ENCODE measurements at places on chromosomes 2 and 18.

DNA sequence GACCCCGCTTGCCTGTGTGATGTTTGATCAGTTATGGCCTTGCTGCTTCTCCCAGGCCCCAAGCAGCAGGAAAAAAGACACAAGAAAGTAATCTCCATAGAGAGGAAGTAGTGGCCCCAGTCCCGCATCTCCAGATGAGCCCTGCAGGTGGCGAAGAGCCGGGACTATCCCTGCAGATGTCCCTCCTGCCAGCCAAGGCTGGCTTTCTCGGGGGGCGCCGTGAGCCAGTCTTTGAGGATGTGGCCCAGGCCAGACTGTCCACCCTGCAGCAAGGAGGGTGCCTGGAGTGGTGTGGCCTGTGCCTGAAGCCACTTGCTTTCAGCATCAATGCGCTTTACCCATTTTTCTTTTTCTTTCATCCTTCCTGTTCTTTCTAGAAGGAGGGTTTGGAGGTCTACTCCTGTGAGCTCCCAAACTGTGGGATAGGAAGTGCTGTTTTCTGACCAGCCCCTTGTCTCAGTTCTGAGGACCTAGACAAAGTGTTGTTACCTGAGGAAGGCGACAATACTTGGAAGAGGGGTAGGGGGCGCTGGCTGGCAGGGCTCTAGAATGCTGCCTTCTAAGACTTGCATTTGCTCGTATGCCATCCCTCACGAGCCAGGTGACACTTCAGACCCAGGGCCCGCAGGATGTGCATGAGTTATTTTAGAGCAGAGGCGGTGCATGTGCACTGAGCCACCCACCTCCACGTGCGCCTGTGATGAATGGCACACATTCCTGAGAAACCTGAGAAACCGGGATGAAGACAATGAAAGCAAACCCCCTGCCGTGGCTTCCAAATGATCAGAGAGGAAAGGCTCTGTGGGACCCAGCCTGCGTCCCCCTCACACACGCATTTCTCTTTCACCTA, 255.8 kb downstream of the FBXO15 start:
- no peak for DNase-seq

DNA sequence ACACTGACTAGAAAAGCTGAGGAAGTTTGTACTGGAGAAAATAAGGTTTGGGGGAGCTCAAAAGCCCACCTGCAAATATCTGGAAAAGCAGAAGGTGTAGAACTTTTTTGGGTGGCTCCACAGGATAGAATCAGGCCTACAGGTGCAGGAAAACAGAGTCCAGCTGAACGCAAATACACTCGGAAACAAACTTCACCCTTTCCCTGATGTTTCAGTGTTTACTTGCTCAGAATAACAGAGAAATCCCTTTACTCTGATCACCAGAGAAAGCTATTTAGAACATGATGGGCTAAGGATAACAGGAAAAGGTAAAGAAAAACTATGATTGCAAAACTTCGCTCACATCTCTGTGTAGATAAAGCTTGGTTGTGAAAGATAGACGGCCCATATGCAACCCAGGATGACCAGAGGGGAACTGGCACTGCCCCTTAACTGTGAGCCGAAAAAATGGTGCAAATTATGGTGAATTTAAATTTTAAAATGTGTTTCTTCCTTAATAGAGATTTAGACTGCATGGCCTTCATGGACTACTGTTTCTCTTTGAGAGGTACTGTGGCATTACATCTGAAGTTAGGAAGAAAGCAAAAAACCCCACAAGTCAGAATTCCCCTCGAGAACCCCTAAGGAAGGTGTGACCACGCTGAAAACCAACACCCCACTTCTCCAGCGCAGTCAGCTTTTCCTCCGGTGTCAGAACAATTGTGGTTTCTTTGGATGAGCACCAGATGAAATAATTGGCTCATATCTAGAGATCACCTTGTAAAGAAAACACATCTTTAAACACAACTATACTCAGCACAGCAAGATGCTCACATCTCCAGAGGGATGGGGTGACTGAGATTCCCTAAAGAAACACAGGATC, 84.5 kb upstream of the TMEM247 start:
- no peak for DNase-seq

- no peak for DNase-seq
Measured at GRCh38 chr2:52107124-52107523, 1075.2 kb upstream of the NRXN1 start.

- DNase-seq: no peak
Measured at GRCh38 chr2:129334128-129334527, 645.3 kb upstream of the RAB6C start.

DNA sequence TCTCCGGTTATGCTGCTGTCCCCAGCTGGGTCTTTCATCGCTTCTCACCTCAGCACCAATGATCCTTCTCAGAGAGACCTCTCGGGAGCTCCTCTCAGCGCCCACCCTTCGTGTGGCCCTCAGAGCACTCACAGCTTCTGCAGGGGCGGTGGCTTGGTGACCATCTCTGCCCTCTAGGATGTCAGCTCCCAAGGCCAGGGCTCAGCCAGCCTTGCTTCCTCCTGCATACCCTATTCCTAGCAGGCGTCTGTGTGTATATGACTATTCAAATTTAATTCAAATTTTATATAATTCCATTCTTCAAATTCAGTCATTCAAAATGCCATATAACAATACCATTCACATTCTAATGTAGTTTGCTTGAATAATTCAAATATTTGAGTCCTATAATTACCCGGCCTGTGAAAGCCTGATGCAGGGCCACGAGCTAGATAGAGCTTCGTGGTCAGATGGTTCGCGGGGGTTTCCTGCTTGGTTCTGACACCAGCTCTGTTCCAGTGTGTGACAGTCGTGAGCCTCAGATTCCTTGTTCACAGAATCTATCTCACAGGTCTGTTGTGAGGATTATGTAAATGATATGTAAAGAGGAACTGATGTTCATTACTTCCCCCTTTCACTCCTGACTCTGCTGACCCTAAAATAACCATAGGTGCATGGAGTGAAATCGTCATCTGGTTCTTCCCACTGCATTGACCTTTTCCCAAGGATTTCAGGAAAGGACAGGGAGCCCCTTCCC, 94.0 kb upstream of the CNGA3 start:
- DNase-seq: no peak

DNA sequence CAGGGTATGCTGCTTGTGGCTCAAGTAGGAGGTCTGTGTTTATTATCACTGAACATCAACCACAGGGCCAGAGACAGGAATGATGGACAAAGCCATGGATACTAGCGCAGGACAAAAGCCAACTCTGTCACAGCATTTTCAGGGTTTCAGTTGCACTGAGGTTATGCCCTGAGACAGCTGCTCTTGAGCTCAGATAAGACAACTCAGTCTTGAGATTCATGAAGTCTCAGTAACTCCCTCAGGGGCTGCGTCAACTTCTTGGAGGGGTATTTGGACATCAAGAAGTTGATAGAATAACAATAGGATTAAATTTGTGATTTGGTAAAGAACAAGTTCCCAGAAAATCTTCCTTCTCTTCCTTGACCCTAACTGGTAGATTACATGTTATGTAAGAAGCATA, 287.0 kb upstream of the SLC14A2 start:
- DNase-seq: no peak

DNA sequence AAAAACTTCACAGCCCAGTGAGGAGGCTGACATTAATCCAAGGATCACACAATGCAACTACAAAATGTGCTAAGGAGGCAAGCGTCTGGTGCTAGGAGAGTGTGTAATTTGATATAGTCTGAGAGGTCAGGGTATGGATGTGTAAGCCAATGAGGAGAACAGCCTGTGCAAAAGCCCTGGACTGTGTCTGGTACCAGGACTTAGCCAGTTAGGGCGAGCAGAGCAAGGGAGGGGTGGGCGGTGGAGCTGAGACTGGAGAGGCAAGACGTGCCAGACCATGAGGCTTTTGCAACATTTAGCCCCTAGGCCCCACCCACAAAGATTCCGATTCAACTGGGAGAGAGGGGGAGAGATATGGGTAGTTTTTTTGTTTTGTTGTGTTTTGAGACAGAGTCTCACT, 33.5 kb upstream of the SPRED2 start:
- no peak for DNase-seq

DNA sequence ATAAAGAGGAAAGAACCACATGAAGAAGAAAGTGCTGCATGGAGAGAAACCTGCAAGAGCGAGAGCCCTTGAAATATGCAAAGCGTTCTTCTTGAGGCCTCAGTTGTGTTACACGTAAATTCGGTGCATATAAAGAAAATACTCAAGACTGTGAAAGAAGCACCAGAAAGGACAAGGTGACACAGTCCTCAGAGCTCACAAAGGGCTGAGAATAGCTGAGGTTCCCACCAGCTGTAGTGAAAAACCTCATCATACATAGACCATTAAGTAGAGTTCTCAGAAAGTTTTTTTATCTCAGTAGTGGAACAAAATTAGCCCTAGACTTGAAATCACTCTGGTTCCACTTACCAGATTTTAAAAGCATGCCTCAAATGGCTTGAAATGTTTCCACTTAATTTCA, 980.7 kb upstream of the CRIM1 start:
- no peak for DNase-seq

DNA sequence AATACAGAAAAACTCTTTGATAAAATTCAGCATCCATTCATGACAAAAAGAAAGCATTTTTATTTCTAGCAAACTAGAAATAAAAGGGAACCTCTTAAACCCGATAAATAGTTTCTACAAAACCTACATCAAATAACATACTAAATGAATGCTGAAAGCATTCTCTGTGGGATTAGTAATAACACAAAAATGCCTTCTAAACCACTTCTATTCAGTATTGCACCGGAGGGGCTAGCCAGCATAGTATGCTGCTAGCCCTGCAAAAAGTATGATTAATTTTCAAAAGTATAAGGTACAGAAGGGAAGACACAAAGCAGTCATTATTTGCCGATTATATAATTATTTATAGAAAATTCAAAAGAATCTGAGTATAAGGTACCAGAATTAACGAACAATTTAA, 145.2 kb downstream of the DTNB start:
- no peak for DNase-seq

DNA sequence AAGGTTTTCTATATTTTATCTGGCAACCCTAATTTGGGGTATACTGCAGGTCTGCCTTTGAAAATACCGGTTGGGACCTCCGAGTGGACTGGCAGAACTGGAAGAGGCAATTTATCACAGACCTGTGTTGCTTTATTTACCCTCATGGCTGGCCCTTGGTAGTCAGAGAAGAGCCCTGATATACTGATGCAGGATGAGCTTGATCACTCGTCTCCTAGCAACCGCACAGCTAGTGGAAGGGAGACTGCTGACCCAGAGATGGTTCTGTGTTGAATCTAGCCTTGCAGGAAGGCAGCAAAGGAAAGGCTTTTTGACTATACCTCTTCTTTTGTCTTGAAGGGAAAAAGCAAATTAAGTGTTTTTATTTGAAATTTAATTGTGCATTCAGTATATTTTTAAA, 154.7 kb downstream of the EML6 start:
- DNase-seq: no peak

GRCh38 chr2:183112577-183112976, 11.7 kb upstream of the NUP35 start:
- DNase-seq: no peak

DNA sequence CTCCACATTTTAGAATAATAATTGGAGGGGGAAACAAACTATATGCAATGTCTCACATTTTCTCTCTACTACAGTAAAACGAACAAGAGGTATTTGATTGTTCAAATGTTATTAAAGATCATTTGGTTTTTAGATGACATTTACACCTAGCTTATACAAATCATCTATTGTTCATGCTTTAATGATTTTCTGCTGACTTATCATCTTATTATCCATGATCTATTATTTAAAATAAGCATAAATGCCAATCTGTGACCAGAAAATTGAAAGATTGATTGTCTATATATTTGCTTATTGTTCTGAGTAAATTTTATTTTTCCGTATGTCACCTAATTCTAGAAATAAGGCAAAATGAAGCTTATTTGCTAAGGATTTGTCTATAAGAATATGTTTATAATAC, 537.2 kb downstream of the KCNJ3 start:
- no peak for DNase-seq

- no peak for DNase-seq
Measured at GRCh38 chr2:191343796-191344338, 98.7 kb downstream of the MYO1B start.

DNA sequence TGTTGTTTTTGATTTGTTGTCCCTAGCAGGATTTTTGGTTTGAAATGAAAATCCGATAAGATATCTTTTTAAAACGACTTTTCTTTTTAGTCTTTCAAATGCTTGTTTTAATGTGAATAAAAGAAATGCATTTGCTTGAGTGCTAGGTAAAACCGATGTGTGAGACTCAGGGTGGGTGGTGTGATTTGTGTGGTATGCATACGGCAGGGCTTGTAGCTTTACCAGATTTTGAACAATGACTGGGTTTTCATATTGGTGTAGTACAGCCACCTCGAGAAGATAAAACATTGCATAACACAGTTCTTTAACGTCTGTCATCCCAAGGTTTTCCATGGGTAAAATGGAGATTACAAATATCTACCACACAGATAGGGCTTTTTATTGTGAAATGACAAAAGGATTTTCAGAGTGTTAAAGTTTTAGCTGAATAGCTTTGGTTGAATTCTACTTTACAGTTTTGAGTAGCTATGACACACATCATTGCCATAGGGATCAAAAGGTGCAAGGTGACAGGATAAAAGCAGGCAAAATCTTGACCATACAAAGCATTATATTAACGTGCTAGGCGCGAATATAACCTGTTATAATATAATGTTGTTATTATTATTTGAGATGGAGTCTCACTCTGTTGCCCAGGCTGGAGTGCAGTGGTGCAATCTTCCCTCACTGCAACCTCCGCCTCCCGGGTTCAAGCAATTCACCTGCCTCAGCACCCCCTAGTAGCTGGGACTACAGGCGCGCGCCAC, 824 bp upstream of the ZNF638 start:
- DNase-seq: no peak

DNA sequence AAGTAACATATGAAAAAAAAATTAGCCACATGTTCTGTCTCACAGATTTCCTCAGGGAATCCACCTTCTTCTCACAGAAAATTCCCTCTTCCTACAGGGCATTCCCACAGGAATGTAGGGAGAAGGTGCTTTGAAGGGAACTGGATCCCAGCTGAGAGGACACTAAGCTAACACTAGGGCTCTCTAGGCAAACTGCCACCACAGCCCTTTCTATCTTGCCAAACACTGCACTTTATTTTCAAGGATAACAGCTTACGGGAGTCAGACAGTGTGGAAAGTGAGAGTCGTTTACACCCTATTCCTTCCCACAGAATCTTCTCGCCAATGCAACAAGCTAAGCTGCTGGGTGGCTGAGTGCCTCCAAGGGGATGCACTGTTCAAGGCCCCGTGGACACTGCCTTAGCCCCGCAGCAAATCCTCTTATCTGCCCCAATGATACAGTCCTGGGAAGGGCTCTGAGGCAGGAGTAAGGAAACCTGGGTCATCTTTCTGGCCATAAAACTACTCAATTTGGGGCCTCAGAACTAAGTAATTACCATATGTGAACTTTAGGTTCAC, 76.9 kb downstream of the CCDC93 start:
- DNase-seq: no peak

GRCh38 chr2:14996351-14997014, 364.0 kb downstream of the LRATD1 start:
- no peak for DNase-seq

All from stimulated activated CD4-positive, alpha-beta T cell treated with anti-CD3 and anti-CD28 coated beads, Interleukin-4, amount 100 ng/mL, for 4 hours (primary cell).